H7 (cell line): ENCODE measurements at places on chromosomes 1 and 21. TPM values are rescaled to one million over a fixed set of nuclear protein-coding genes. Genes with fewer than 3 reads are reported as not detected.
A peak's percentile ranks its signal among the peaks of the same experiment; 100 is the strongest.

DNA sequence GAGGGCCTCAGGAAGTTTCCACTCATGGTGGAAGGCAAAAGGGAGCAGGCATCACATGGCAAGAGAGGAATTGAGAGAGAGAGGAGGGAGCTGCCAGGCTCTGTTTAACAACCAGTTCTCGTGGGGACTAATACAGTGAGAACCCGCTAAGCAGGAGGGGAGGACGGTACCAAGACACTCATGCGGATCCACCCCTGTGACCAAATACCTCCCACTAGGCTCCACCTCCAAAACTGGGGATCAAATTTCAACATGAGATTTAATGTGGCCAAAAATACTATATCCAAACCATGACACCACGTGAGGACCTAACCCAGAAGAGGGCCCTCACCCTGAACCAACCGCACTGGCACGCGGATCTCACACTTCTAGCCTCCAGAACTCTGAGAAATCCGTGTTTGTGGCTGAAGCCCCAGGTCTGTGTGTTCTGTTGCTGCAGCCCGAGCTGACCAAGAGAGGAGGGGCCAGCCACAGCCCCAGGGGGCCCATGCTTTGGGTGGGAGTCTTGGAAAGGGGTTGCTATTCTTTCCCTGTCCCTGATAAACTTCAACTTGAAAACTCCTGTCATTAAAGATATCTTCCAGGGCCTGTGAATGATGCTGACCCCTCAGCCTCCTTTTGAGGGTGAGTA, 32.0 kb downstream of the TRIM67 start:
- no peak for DNase-seq

GRCh38 chr21:41055266-41055665, 112.7 kb upstream of the BACE2 start:
- DNase-seq = no peak

DNA sequence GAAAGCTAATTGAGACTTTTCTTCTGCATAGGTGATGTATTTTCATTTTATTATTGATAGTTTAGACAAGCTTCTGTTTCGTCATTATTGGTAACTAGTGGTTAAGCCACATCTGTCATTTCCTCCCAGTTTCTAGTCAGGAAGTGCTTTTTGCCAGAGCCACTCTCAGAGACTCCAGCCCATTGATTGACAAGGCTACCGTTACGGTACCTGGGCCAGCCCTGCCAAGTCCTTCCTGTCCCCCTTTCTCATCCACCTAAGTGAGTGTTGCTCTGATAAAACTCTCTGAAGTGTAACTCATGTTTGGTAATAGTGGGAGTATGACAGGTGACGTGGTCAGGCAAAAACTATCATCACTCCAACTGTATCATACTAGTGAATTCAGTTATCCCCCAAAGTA, 29.6 kb upstream of the AGL start:
- no peak for DNase-seq

DNA sequence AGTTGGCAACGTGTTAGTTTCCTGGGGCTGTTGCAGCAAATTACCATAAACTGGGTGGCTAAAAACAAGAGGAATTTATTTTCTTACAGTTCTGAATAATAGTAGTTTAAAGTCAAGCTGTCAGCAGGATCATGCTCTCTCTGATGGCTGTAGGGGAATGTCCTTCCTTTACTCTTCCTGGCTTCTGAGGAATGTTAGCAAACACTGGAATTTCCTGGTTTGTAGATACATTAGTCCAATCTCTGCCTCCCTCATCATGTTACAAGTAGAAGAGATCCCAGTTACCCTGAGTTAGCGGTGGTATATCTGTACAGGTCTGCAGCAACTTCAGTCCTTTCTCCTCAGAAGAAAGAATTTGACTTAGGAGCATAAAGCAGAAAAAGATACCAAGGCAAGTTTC, 2249.1 kb downstream of the NCAM2 start:
- no peak for DNase-seq

DNA sequence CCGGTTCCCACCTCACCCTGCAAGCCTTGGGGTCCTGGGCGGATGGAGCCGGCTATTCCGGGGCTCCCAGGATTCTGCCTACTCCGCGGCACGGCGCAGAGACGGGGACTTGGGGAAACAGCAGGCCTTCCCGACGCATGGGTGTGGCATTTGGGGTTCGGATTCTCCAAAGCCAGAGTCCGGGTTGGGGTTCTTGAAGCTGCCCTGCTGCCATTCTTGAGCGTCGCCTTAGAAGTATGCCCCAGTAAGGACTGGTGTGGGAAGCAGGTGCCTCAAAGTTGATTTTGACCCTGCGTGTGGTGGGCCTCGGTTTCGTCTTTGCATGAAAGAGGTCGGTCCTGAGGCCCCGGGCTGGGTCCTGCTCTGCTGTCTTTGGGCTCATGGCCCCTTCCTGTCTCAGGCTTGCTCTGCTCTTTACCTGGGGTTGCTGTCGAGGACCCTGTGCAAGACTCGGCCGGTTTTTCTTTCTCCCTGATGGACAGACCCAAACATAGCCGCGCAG, 696 bp downstream of the GUK1 start:
- DNase-seq = peak; percentile 61

- peak; percentile 53 for DNase-seq
These were observed 46.3 kb downstream of the PRDM15 start for GRCh38 chr21:41832596-41833496.

DNA sequence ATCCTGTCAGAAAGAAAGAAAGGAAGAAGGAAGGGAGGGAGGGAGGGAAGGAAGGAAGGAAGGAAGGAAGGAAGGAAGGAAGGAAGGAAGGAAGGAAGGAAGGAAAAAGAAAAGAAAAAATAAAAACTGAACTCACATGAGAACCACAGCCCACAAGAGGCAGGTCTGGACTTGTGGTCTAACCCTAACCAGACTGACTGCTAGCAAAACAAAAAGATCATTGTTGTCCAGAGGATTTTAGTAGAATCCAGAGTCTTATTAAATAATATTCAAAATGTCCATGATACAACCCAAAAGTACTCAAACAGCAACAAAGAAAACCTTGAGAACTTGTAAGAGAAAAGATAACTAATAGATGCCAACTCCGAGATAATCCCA, 4.7 kb upstream of the ITGB2 start:
- DNase-seq = no peak

- no peak for DNase-seq
These were observed 52.7 kb upstream of the ATP5PO start for GRCh38 chr21:33968080-33968994.

DNA sequence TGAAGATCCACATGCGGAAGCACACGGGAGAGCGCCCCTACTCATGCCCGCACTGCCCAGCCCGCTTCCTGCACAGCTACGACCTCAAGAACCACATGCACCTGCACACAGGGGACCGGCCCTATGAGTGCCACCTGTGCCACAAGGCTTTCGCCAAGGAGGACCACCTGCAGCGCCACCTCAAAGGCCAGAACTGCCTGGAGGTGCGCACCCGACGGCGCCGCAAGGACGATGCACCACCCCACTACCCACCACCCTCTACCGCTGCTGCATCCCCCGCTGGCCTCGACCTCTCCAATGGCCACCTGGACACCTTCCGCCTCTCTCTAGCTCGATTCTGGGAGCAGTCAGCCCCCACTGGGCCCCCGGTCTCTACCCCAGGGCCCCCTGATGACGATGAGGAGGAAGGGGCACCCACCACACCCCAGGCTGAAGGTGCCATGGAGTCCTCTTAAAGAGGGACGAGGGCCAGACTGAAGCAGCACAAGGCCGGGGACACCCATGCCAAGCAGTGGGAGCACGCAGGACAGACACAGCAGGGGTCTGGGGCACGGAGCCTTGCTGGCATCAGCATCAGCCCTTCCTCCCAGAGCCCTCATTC, 13.7 kb downstream of the ZBTB7B start:
- no peak for DNase-seq

GRCh38 chr1:77639056-77639455, 43.4 kb downstream of the ZZZ3 start:
- DNase-seq = no peak

GRCh38 chr1:59482986-59483385, 186.1 kb downstream of the FGGY start:
- DNase-seq = no peak

DNA sequence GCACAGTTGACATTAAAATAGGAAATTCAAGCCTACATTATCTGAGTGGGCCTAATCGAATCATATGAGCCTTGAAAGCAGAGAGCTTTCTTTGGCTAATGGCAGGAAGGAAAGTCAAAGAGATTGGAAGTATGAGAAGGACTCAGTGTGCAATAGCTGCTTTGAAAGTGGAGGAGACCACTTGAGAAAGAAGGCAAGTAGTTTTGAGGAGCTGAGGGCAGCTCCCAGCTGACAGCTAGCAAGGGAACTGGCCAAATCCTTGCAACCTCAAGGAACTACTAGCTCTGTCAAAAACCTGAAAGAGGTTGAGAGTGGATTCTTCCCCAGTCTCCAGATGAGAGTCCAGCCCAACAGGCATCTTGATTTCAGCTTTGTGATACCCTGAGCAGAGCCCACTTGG, 149.0 kb upstream of the CACYBP start:
- DNase-seq = no peak

DNA sequence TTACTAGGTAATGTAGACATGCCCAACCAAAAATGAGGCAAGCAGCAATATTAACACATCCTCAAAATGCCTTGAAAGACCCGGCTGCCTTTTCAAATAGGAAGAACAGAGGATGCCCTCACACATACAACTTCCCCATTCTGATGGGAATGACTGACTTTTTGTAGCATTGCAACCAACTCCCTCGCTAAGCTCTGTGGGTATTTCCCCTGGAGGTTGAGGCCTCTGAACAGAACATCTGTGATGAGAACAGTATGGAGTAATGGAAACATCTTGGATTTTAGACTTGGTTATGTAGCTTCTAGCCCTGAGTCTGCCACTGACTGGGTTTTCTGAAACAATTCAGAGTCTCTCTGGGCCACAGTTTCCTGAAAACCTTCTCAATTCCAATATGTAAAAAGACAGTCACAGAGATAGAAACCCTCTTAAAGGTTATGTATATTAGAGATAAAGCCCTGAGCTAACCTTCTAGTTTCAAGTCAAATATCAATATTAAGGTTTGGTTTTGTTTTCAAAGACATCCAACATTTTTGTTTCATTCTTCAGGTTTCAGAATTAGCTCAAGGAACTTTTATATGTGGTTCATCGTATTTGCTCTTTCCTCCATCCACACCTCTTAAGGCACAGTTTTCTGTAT, 311.5 kb downstream of the SETD4 start:
- DNase-seq = no peak

GRCh38 chr1:143720087-143721023, 251.4 kb downstream of the FAM72C start:
- peak; percentile 36 for DNase-seq

DNA sequence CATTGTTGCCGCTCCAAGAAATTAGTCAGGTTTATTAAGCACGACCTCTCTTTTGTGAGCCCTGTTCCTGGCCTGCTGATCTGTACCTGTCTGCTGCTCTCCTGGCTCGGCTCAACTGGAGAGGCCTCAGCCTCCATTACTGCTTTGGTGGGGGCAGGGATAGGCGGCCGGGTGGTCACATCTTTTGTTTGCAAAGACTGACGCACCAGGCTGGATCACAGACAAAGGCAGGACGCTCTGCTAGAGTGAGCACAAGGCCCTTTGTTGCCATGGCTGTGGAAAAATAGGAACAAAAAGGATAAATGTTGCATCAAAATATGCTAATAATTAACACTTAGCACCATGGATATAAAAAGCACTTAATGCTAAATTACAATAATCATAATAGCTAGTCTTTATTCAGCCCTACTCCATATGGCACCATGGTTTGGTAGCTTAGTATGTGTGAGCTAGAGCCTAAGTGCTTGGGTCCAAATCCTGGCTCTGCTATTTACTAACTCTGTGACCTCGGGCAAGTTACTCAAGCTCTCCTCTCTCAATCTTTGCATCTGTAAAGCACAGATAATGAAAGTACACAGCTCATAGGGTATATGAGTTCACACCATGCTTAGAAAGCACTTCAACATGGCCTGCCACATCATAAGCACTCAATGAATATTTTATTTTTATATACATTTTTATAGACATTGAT, 28.9 kb upstream of the HPDL start:
- DNase-seq = no peak

GRCh38 chr1:83839566-83840173, 159.3 kb downstream of the TTLL7 start:
- no peak for DNase-seq

DNA sequence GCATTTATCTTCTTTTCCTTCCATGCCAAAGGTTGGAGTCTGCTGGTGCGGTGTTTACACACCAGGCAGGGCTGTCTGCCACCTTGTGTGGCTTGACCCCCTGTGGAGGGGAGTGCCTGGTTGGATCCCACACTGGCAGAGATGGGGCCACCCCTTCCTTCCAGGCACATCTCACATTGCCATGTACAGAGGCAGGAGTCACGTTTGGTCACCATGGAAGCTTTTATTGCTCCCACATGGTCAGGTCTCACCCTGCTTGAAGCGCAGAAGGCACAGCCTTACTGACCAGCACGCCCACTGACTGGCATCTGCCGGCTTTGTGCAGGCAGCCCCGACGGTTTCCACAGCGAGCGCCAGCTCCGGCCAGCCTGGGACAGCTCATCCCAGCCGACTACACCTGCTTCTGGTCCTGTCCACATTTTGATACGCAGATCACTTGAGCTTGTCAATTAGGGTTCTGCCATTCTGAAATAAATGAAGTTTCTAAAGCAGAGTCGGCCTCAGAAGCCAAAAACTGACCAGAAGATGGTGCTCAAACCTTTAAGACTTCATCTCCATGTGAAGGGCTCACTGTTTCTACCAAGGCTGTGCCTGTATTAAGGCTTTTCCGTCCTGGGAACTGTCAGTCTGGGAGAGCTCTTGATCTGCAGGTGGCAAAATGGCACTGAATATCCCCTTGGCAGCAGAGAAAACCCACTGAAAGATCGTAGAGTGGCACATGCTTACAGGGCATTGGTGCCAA, 35.6 kb upstream of the EPHA8 start:
- peak; percentile 76 for DNase-seq

- no peak for DNase-seq
These were observed 225.1 kb downstream of the PLA2G4A start for GRCh38 chr1:187053876-187054275.

- DNase-seq = no peak
These were observed 152.3 kb downstream of the PCNX2 start for GRCh38 chr1:233143241-233143640.

DNA sequence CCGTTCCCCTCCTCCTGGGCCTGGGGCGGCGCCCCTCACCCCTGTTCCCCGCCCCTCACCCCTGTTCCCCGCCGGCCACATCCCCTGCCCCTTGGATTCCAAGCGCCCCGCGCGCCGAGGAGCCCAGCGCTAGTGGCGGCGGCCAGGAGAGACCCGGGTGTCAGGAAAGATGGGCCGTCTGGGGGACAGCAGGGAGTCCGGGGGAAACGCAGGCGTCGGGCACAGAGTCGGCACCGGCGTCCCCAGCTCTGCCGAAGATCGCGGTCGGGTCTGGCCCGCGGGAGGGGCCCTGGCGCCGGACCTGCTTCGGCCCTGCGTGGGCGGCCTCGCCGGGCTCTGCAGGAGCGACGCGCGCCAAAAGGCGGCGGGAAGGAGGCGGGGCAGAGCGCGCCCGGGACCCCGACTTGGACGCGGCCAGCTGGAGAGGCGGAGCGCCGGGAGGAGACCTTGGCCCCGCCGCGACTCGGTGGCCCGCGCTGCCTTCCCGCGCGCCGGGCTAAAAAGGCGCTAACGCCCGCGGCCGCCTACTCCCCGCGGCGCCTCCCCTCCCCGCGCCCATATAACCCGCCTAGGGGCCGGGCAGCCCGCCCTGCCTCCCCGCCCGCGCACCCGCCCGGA, at the start of gene TP73:
TSS of gene TP73 (plus strand) at position 587 of the 618 bp plus-strand sequence. CDS start 29,850 bp downstream, outside the sequence.
- DNase-seq = peak; percentile 90

The SELL gene
- total RNA-seq = not detected in 2 replicates

The KCNN3 gene
- total RNA-seq = 0.18 and 0.62 TPM in 2 replicates

The ARHGEF2 gene
- 97.1 and 104 TPM in 2 replicates for total RNA-seq

The LIN28A gene
- total RNA-seq = 863 and 868 TPM in 2 replicates

The MRPL39 gene
- total RNA-seq = 56.3 and 69.5 TPM in 2 replicates

The LRRC7 gene
- total RNA-seq = 0.11 and 0.24 TPM in 2 replicates

The NECTIN4 gene
- total RNA-seq = not detected in 2 replicates

The TMEM52 gene
- total RNA-seq = 24.1 and 29.4 TPM in 2 replicates

The RHOU gene
- total RNA-seq = 11.0 and 17.6 TPM in 2 replicates

The RIIAD1 gene
- not detected in 2 replicates for total RNA-seq

The RERE gene
- 75.8 and 98.8 TPM in 2 replicates for total RNA-seq
